ENCODE measurements at places on chromosomes 7 and 10.

- DNase-seq = no peak
Measured at GRCh38 chr7:77806425-77806824, 7.9 kb downstream of the PHTF2 start.

GRCh38 chr10:119029613-119030420 is at the start of gene NANOS1:
NANOS1 (plus strand) TSS chr10:119029714; CDS start chr10:119029802, 88 bp downstream.
- DNase-seq = no peak

DNA sequence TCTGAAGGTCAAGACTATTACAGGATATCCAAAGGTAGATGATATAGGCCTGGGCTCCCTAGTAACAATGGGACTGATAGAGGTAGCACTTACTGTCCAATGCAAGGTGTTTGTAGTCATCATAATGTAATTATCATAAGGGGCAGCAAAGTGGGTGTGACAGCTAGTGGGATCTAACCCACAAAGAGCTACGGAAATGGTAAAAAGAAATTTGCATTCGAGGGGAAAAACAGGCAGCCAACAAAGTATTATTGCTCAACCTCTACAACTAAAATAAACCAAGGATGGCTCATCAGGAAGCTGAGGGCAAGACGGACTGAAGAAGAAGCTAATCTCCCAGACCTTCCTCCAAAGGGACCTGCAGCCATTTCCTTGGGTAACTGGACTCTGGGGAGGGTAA is 211.0 kb downstream of the WDR11 start:
- no peak for DNase-seq

GRCh38 chr10:62866451-62866850 is 50.3 kb upstream of the EGR2 start:
- no peak for DNase-seq

DNA sequence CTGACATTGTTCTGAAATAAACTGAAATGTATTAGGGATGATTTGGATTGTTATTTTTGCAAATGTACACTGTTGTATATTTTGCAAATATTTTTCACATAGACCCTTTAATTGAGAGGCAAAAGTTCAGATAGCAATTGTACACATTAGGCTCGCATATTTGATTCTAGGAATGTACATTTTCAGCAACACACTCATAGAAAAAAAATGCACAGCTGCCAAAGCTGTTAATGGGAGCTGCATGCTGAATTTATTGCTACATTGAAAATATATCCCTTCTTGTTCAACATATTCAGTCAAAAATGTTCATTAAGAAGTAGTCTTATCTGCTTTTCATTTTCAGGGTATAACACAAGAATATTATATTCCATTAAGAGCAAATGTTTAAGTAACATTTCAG is 512.9 kb downstream of the ATRNL1 start:
- DNase-seq = no peak

DNA sequence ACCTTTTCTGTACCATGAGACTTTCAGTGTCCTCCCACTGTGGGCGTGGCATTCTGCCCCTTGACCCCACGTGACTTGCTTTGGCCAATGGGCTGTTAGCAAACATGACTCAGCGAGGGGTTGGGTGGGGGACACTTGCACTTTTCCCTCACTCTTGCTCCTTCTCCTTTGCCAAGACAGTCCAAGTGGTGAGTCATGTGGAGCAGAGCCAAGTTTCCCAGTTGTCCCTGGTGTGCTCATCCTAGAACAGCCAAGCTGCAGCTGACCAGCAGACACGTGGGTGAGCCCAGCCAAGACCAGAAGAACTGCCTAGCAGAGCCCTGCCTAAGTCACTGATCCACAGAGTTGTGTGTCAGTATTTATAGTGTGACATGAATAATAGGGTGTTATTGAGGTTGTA is 82.8 kb upstream of the CPXM2 start:
- no peak for DNase-seq

DNA sequence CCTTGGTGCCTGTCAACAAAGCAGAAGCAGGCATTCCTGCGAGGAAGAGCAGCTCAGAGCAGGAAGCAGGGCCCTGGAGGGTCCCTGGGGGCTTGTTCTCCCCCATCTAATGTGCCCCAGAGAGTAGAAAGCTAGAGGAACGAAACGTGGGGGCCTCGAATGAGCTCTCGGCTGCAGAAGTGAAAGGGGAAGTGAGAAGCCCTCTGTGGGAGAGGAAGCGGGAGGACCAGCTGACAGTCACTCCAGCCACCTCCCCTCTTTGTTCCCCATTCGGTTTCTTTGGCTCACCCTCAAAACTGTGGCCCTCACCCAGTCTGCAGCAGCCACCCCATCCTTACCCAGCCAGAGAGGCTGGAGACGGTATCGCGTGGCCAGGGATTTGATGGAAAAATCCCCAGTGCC is 25.0 kb downstream of the C10orf105 start:
- DNase-seq = no peak

DNA sequence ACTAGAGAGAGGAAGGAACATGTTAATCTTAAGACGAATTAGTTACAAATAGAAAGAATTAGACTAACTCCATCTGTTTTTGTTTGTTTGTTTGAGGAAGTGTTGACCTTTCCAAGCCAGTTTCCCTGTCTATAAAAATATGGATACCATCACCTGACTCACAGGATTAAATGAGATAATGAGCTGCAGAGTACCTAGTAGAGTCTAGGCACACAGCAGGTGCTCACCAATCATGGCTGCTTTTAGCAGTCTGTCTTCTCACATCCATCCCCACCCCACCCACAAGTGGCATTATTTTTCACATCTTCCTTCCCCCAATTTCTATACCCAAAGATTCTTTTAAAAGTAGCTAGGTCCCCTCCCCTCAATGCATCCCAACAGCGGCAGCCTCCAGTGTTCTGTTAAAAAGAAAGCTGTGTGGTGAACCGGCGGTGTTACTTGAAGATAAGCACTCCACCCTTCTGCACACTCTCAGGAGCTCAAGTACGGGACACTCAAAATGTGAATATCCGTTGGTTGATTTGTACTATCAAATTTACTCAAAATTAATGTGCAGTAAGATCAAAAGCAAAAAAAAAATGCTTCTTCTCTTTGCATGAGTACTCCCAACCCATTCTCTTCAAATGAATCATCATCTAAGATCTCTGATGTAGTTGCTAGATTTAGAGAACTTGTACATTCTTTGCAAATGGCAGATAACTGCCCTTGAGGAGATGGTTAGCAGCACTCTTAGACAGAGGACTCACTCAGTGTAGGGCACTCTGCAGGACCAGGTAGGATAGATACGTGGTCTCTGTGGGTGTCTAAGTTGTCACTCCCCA is 145.4 kb upstream of the ASAH2 start:
- DNase-seq = no peak

DNA sequence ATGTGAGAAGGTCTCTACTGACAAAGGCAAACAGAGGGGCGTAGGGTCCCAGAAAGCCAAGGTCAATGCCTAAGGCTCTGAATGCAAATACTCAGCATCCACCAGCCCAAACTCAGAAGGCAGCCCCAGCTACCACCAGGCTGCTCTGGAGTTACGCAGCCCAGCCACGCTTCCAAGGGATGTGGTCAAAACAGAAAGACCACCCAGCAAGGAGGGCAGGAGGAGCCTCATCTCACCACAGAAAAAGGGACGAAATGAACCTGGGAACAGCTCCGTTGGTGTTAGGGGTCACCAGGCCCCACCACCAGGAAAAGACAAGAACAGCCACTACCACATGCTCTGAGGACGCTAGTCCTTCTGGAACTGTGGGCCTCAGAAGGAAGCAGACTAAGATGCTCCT is 65.1 kb downstream of the CTBP2 start:
- DNase-seq = no peak

DNA sequence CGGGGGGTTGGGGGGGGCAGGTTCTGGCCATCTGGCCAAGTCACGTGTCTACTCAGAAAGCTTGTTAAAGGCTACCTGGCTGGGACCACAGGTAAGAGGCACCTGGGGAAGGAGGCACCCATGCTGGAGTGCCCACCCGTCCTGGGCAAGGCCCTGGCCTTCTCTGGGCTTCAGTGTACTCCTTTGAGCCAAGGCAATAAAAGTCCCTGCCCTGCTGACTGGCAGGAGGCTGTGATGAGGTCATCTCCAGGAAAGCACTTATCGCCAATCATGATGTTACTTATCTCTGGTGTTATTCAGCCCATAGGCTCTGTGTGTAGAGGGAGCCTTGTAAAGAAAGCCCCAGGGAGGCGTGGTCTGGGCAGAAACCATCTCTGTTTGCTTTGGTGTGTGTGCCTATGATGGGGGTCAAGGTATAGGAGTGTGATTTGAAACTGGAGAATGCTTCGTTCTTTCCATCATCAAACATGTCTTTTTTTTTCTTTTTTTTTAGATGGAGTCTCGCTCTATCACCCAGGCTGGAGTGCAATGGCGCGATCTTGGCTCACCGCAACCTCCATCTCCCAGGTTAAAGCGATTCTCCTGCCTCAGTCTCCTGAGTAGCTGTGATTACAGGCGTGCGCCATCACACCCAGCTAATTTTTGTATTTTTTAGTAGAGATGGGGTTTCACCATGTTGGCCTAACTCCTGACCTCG is 2.5 kb upstream of the CLDN4 start:
- no peak for DNase-seq

GRCh38 chr7:33854801-33855350 is 50.5 kb upstream of the BMPER start:
- DNase-seq = no peak

GRCh38 chr10:62457196-62457595 is 83.0 kb downstream of the ZNF365 start:
- DNase-seq = no peak

DNA sequence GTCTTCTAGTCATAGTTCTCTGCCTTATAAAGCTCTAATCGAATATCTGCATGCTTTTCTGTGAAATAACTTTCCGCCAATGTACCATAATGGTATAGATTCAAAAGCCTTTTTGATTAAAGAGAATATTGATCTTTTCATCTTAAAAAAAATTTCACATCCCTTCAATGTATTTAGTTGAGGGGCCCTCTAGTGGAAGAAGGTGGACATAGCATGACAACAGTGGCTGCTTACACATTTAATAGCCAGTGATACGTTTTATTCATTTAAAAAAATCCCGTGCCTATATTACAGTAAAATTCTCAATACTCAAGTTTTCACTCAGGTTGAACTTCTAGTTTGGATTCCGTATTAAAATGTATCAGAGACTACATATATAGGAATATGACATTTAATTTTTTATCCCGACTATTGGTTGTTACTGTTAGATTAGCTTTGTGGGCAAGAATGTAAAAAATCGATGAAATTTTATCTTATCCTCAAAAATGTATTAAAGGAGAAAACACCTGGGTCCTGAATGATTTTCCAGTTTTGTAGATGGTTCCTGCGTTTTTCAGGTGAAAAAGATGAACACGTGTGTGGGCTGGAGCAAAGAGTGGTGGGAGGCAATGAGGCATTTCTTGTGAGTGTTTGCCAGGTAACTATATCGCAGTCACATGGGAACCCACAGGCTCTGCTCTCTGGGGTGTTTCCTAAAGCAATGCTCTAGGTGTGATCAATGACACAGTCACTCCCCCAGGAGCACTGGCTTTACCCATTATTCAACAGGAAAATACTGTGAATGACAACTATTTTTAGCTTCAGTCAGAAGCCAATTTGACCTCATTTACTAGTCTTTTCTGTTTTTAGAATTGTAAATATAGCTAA is 24.1 kb upstream of the PNLIP start:
- no peak for DNase-seq

- DNase-seq = no peak
Measured at GRCh38 chr10:61992059-61992460, 90.6 kb downstream of the ARID5B start.

- no peak for DNase-seq
Measured at GRCh38 chr10:119310806-119311205, 103.4 kb downstream of the GRK5 start.

DNA sequence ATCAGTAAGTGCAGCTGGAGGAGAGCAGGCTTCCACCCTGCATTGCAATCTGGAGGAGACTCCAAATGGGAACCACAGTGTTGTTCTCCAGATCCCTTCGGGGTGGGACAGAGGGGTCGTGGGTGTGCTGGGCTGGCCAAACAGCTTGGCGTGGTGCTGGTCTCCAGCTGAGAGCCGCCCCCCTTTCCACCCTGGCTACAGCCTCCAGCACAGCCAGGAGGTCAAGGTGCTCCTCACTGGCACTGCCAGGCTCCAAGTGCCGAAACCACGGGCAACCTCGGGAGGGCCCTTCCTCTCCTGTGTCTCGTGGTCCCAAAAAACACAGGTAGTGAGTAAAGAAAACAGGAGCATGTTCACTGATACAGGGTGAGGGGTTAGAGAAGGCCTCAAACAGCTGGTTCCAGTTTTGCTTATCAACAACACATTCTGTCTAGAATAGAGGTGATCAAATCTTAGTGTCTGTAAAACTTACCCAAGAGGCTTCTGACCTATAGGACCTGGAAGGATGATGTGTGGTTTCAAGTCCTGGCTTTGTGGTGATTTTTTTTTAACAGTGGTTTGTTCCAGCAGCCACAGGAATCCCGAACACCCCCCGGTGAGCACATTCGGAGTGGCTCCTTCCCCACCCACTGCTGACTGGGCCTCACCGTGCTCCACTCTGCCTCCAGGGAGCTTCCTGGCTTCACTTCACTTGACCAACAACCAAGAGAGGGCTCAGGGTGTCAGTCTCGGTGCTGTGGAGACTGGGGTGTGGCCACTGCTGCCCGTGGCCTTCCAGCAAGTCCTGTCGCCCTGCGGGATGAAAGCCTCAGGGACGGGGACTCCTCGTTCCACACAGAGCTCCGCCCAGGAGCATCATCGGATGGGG is 31.2 kb upstream of the EN2 start:
- DNase-seq = no peak

GRCh38 chr7:84693483-84693882 is 493.4 kb downstream of the SEMA3D start:
- DNase-seq = no peak

GRCh38 chr7:98420966-98421612 is 20.2 kb upstream of the BAIAP2L1 start:
- DNase-seq = peak; percentile 66

DNA sequence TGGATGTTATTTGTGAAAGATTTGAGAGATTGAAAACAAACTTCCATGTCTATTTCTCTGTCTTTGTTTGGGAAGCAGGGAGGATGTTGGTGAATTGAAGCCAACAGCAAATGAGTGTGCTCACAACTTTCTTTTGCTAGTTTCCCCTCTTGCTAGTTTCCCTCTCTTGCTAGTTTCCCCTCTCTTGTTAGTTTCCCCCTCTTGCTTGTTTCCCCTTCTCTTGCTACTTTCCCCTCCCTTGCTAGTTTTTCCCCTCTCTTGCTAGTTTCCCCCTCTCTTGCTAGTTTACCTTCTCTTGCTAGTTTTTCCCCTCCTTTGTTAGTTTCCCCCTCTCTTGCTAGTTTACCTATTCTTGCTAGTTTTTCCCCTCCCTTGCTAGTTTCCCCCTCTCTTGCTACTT is 613.3 kb downstream of the LRMDA start:
- no peak for DNase-seq

- DNase-seq = no peak
Measured at GRCh38 chr10:74008212-74008731, 10.4 kb downstream of the VCL start.

GRCh38 chr7:150942591-150943452 is 35.3 kb downstream of the KCNH2 start:
- DNase-seq = peak; percentile 41

- DNase-seq = no peak
Measured at GRCh38 chr10:102773986-102774385, 30.2 kb downstream of the WBP1L start.

- DNase-seq = no peak
Measured at GRCh38 chr10:82211346-82211745, 336.4 kb downstream of the NRG3 start.
